ENCODE measurements at places on chromosomes 16 and 17. TPM values are rescaled to one million over a fixed set of nuclear protein-coding genes. Genes with fewer than 3 reads are reported as not detected.
A peak's percentile ranks its signal among the peaks of the same experiment; 100 is the strongest.

Gene ZP2
- total RNA-seq, result not detected

Gene SLC6A4
- total RNA-seq, result 1.6 TPM

Gene PRSS53
- 1.1 TPM for total RNA-seq

Gene KIFC3
- 14.8 TPM for total RNA-seq

Gene CTRB2
- total RNA-seq, result not detected

Gene APOH
- not detected for total RNA-seq

Gene SLX4
- 3.4 TPM for total RNA-seq

GRCh38 chr16:66521252-66521713, 28.6 kb downstream of the TK2 start:
- no peaks in the 10 kb centered on the region for H3K27me3 ChIP-seq
- peaks cover 72% of the 10 kb centered on the region for H3K4me1 ChIP-seq
- DNase-seq, result no peak
- no peak overlapping the region for H3K4me3 ChIP-seq
- H3K27ac ChIP-seq, result peak overlapping the region; percentile 92
- H3K36me3 ChIP-seq, result no peaks in the 10 kb centered on the region

DNA sequence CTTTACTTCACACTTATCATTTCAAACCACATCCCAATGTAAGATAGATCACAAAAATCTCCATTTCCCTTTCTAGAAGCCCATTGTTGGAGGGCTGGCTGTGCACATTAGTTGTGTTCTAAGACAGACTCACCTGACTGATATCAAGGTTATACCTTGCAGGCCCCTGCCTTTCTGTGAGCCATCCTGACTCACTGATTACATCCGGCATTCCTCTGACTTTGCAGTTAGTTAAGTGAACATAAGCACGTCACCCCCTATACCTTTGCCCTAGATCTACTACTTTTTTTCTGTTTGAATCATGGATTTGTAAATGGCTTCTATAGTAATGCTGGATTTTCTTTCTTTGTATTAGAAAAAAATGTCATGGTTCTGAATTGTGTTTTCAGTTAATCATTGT, 78.3 kb downstream of the TANGO6 start:
- peak overlapping the region; percentile 61 for H3K27ac ChIP-seq
- no peak overlapping the region for H3K4me3 ChIP-seq
- peaks cover 8% of the 10 kb centered on the region for H3K36me3 ChIP-seq
- H3K4me1 ChIP-seq, result no peaks in the 10 kb centered on the region
- no peak for DNase-seq

DNA sequence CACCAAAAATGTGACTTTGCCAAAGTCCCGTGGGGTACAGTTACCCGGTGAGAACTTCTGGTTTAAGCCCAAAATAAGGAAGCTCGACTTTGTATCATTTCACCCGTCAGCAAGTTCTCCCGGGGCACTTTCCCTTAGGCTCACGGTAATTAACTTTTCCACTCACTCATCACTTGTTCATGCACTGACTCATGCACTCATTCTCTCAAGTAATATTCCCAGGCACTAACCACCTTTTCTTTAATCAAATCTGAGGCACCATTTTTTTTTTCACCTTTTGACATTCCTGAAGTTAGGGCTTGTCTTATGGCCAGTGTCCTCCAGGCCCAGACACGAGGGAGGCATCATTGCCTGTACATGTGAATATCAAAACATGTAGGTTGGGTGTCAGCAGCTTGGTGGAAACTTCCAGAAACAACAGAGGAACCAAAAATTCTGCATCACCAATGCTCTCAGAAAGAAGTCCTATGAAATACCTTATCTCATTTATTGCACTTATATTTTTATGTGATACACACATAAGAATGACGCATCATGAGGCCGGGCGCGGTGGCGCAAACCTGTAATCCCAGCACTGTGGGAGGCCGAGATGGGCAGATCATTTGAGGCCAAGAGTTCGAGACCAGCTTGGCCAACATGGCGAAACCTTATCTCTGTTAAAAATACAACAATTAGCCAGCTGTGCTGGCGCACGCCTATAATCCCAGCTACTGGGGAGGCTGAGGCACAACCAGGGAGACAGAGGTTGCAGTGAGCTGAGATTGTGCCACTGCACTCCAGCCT, 36.1 kb upstream of the ATP2C2 start:
- H3K27me3 ChIP-seq, result no peaks in the 10 kb centered on the region
- H3K4me3 ChIP-seq, result no peak overlapping the region
- H3K36me3 ChIP-seq, result no peaks in the 10 kb centered on the region
- DNase-seq, result no peak

Data from esophagus squamous epithelium (tissue), 5 donors.